ENCODE measurements at places on chromosomes 6 and 20. TPM values are rescaled to one million over a fixed set of nuclear protein-coding genes. Genes with fewer than 3 reads are reported as not detected.

ABHD16B gene
- total RNA-seq = not detected

OARD1 gene
- 7.7 TPM for total RNA-seq

ADGRF4 gene
- total RNA-seq = under 0.01 TPM

C6orf141 gene
- total RNA-seq = not detected

TINAG gene
- not detected for total RNA-seq

- no peak for DNase-seq
Observed at GRCh38 chr20:38146628-38147027, 18.4 kb downstream of the TGM2 start.

DNA sequence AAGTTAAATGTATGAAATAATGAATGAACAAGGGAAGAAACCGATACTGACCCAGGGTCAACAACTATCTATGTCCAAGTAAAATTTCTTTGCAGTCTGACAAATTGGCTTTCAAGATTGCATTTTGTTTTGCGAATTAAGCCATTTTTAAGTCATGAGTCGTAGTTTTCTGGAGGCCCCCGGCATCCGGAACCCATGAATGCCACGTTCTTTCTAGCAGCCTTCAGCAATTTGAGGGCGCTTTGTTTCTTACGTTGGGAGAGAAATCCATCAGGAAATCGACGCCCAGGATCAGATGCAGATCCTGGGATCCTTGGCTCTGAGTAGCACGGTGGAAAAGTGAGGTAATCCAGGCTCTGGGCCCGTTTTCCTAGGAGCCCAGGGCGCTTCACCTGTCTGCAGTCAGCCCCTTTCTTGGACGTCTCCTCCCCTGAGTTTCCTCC, 309 bp upstream of the ABRACL start:
- peak; percentile 85 for DNase-seq

DNA sequence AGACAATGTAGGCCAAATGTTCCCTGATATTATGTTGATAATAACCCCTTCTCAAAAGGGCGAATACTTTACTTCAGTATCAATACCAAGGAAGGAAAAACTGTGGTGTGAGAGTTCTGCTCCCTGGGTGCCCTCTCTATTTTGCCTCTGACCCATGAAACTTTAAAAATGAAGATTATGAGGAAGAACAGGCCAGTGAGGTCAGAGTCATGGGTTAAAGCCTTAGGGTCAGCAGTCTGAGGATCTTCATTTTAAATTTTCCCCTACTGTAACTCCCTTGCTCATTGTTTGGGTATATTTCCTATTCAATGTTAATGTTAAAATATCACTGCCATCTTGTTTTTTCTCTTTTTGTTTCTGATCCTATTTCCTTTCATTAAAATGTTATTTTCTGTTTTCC, 47.9 kb downstream of the PRKN start:
- no peak for DNase-seq

GRCh38 chr6:136742125-136742524, 50.2 kb downstream of the MAP3K5 start:
- DNase-seq = no peak

- no peak for DNase-seq
Observed at GRCh38 chr6:51118792-51119191, 300.1 kb downstream of the TFAP2B start.

- DNase-seq = no peak
Observed at GRCh38 chr6:5946701-5947100, 60.0 kb downstream of the NRN1 start.

GRCh38 chr20:58650181-58650775, 805 bp upstream of the STX16 start:
- DNase-seq = peak; percentile 97

- DNase-seq = peak; percentile 71
Observed at GRCh38 chr6:105608711-105609374, 206.0 kb upstream of the PREP start.

DNA sequence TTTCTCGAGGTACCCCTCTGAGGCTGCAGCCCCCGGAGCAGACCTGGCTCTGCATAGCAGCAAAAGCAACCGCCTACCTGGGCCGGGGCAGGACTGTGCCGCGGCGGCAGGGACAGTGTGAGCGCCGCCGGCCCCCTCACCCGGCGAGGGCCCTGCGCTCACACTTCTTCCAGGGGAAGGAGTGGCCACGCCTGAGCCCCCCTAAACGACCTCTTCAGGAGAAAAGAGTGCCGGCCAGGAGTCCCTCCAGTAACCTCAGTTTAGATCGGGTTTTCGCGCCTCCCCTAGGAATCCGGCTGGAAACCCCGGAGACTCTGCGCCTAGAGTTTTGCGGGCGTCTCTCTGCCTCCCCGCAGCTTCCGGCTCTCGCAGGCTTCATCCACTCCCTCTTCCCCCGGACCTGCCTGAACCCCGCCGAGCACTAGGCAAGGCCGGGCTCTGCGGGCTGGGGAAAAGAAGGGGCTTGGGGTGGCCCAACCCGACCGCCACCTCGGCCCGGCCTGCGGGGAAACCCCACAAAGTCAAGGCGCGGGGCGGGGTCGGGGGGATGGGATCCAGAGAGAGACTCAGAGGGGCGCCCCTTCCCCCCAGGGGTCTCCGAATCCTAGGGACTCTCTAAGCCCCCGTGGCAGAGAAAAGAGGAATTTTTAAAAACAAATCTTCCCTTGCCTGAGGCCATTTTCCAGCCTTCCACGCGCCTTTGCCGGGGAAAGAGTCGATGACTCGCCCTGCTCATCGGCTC, 558 bp downstream of the LINC00237 start:
- peak; percentile 37 for DNase-seq

GRCh38 chr6:7668936-7669335, 57.0 kb upstream of the BMP6 start:
- no peak for DNase-seq

GRCh38 chr6:118735320-118735719, 83.9 kb upstream of the CEP85L start:
- DNase-seq = peak; percentile 63

DNA sequence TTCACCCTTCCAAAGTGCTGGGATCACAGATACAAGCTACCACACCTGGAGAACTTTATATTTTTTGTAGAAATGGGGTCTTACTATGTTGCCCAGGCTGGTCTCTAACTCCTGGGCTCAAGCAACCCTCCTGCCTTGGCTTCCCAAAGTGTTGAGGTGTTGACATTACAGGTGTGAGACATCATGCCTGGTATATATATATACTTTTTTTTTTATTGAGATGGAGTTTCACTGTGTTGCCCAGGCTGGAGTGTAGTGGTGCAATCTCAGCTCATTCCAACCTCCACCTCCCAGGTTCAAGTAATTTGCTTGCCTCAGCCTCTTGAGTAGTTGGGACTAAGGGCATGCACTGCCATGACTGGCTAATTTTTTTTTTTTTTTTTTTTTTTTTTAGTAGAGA, 5.4 kb downstream of the FKBP5 start:
- DNase-seq = no peak

DNA sequence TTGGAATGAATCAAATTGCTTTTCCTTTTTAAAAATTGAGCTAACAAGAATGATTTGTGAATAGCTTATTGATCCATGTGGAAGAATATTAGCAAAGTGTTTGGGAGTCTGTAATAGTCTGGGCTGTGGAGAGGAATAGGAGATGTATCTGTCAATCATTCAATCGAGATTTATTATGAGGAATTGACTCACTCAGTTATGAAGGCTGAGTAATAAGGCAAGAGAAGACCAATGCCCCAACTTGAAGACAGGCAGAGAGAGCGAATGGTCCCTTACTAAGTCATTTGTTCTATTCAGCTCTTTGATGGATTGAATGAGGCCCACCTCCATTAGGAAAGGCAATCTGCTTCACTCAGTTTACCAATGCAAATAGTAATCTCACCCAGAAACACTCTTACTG, 403.0 kb downstream of the CD83 start:
- no peak for DNase-seq
